Endothelial cell (in vitro differentiated cells): ENCODE measurements at places on chromosomes 5 and 9.

DNA sequence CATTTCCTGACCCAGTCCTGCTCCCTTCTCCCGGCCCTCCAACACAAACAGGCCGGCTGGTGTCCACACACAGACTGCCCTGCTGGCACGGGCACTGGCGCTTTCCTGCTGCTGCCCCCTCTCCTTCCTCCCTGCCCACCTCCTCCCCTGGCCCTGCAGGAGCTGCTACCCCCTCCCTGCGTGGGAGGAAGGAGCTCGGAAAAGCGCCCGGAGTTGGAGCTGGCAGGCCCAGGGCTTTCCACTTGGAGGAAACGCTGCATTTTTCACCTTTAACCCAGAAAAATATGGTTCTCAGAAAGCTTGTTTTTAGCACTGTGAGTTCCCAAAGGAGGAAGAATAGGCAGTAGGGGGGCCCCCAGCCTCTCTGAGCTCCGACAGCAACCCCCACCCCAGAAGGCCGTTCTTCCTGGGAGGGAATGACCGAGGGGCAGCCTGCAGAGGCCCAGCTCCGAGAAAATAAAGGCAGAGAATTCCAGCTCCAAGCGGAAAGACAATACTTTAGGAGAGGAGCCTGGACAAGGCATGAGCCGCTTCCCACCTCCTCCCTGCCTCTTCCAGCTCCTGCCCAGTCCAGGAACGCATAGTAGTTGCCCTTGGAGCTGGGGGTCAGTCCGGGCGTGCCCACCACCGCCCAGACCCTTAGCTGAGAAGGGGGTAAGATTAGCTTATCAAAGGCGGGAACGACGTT lies 88.9 kb downstream of the LIFR start:
- peaks cover 16% of the 10 kb centered on the region for H3K4me1 ChIP-seq
- H3K4me3 ChIP-seq = no peak overlapping the region
- peaks cover 2% of the 10 kb centered on the region for H3K27me3 ChIP-seq
- H3K36me3 ChIP-seq = peaks cover 4% of the 10 kb centered on the region
- no peak overlapping the region for H3K27ac ChIP-seq

DNA sequence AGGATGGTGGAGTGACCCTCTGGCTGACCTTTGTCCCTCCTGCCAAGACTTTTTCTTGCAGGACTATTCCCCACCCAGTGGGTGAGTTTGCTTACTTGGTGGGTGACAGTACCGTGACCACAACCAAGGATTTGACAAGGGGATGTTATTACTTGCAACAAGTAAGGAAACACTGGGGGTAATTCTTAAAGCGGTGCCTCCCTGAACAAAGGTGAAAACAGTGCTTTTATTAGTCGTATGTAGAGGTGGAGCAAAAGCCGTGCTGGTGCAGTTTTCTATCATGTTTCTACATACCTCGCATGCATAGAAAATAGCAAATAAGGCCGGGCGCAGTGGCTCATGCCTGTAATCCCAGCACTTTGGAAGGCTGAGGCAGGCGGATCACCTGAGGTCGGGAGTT lies 41.0 kb upstream of the KDM4C start:
- no peak overlapping the region for H3K27ac ChIP-seq
- no peaks in the 10 kb centered on the region for H3K36me3 ChIP-seq
- no peaks in the 10 kb centered on the region for H3K27me3 ChIP-seq
- H3K4me1 ChIP-seq = no peaks in the 10 kb centered on the region

GRCh38 chr5:1386274-1386717 lies 41.4 kb upstream of the CLPTM1L start:
- peak overlapping the region; percentile 30 for H3K27ac ChIP-seq
- peak overlapping the region; percentile 92 for H3K4me3 ChIP-seq
- DNase-seq = peak; percentile 40

GRCh38 chr9:19255821-19256220 lies 25.3 kb downstream of the DENND4C start:
- H3K36me3 ChIP-seq = no peaks in the 10 kb centered on the region
- no peak overlapping the region for H3K4me3 ChIP-seq
- H3K27me3 ChIP-seq = no peaks in the 10 kb centered on the region
- no peak for DNase-seq
- no peak overlapping the region for H3K27ac ChIP-seq

DNA sequence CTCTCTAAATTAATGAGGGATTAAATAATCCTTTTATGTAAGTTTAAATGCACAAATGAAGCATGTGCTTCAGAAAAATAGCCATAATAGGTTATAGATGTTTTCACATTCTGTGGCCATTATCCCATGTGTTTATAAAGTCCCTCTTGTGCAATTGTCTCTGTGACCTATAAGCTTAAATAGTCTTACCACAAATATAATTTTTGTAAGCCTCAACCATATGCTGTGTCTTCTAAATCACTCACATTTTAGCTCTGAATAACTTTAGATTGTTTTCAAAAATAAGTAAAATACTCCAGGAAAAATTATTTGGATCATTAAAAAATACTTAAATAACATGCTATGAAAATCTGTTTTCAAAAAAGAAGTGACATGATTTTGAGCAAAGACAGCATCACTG lies 1894.7 kb downstream of the MAT2B start:
- no peak overlapping the region for H3K4me3 ChIP-seq
- no peaks in the 10 kb centered on the region for H3K36me3 ChIP-seq
- H3K27ac ChIP-seq = no peak overlapping the region
- H3K27me3 ChIP-seq = no peaks in the 10 kb centered on the region

GRCh38 chr5:120257358-120257971 lies 206.6 kb upstream of the PRR16 start:
- H3K27ac ChIP-seq = no peak overlapping the region
- H3K4me1 ChIP-seq = no peaks in the 10 kb centered on the region
- H3K27me3 ChIP-seq = no peaks in the 10 kb centered on the region
- DNase-seq = no peak
- H3K36me3 ChIP-seq = no peaks in the 10 kb centered on the region

GRCh38 chr9:124270504-124271335 lies 13.0 kb downstream of the NEK6 start:
- peaks cover 21% of the 10 kb centered on the region for H3K4me1 ChIP-seq
- no peak overlapping the region for H3K27ac ChIP-seq
- H3K4me3 ChIP-seq = no peak overlapping the region
- DNase-seq = no peak
- H3K36me3 ChIP-seq = no peaks in the 10 kb centered on the region

DNA sequence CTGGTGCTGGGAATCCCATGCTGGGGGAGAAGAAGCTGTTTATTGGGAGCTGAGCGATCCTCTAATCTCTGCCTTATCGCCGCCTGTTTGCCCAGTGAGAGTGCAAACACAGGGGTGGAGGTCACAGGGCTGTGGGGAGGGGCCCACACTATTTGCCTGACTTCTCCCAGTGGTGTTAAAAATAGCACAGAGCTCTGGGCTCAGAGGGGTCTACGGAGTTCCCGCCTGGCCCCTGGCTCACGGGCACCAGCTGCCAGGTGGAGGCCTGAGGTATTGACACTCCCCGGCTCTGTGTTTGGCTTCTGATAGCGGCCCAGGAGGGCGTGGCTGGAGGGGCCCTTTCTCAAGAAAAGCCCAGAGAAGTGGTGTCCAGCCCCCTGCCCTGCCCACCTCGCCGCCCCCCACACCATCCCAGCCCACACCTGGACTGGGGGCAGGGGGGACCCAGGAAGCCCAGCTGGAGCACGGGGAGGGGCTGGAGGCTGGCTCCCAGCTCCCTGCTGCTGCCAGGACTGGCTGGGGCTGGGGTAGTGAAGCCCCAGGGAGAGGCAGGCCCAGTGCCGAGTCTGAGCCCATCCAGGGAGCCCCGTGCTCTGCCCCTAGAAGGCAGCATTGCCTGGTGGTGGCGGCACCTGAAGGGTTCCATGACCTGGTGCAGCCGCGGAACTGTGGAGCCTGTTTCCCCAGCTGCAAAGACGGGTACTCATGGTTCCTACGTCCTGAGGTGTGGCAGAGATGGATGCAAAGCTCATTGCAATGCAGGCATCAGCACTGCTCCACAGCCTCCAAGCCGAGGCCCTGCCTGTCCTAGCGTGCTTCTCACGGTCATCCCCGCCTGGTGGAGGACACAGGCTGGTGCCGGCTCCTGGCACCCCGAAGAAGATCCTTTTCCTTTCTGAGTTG lies 35.7 kb upstream of the EGFL7 start:
- peaks cover 18% of the 10 kb centered on the region for H3K27me3 ChIP-seq
- H3K36me3 ChIP-seq = no peaks in the 10 kb centered on the region
- no peak overlapping the region for H3K27ac ChIP-seq

- H3K36me3 ChIP-seq = no peaks in the 10 kb centered on the region
- H3K27ac ChIP-seq = no peak overlapping the region
- H3K4me1 ChIP-seq = peaks cover 3% of the 10 kb centered on the region
- H3K4me3 ChIP-seq = no peak overlapping the region
These were observed 164.0 kb downstream of the TTC39B start for GRCh38 chr9:15142878-15143534.

DNA sequence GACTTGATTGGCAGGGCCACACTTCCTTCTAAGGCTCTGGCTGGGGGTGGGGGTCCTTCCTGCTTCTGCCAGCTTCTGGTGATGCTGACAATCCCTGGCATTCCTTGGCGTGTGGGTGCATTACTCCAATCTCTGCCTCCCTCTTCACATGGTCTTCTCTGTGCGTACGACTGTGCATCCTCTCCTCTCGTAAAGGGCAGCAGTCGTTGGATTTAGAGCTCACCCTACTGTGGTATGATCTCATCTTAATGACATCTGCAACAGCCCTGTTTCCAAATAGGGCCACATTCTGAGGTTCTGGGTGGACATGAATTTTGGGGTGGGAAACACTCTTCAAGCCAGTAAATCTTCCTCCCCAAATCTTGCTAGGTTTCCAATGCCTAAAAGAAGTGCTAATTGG lies 36.8 kb downstream of the ROPN1L start:
- no peak overlapping the region for H3K4me3 ChIP-seq
- H3K27ac ChIP-seq = no peak overlapping the region
- peaks cover 7% of the 10 kb centered on the region for H3K4me1 ChIP-seq
- no peak for DNase-seq
- H3K36me3 ChIP-seq = peaks cover 3% of the 10 kb centered on the region

DNA sequence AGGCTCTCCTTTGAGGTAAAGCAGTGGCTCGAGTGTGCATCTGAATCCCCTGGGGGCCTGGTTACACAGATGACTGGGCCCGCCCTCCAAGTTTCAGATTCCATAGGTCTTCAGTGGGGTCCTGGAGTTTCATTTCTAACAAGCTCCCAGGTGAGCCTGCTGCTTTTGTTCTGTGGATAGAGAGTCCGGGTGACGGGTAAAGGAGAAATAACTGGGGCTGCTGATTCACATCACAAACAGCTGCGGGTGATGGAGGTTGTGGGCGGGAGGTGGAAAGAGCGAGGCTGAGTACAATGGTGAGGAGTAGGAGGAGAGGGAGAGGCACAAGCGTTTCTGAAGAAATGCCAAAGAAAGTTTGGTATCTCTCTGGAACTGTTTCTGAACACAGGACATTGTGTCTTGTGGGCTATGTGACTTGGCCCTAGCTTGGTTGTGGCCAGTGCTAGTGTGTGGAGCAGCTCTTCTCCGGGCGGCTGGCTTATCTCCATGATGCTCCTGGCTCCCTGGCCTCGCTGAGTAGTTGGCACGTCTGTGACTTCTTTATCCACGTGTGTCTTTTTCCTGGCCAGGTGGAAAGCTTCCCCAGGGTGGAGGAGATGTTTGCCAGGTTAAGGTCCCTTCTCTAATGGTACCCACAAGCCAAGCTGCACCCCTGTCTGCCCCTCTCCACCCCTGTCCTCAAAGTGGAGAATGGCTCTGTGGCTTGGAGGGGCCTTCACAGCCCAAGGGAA lies 61.7 kb downstream of the HSPA4 start:
- H3K27ac ChIP-seq = no peak overlapping the region
- no peaks in the 10 kb centered on the region for H3K4me1 ChIP-seq
- H3K27me3 ChIP-seq = no peaks in the 10 kb centered on the region
- DNase-seq = no peak
- H3K4me3 ChIP-seq = no peak overlapping the region

DNA sequence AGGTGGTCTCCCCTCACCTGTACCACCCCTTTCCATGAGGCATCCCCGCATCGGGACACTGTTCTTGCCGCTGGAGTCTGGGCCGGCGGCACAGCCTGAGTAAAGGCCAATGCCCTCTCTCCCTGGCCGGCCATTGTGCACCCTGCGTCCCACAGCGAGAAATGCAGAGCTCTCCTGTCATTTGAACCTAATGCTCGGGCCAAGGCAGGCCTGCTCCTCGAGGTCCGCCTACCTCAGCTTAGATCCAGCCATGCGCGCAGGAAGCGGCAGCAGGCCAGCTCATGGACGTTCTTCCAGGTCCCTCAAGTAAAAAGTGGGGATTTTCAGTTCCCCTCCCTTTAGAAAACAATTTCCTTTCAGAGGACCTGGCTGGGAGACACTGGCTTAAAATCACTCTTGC lies 135.0 kb downstream of the HSD17B3 start:
- H3K36me3 ChIP-seq = no peaks in the 10 kb centered on the region
- no peak overlapping the region for H3K27ac ChIP-seq
- H3K4me1 ChIP-seq = peaks cover 30% of the 10 kb centered on the region
- H3K27me3 ChIP-seq = peaks cover 1% of the 10 kb centered on the region
- no peak for DNase-seq
- H3K4me3 ChIP-seq = no peak overlapping the region

- peaks cover 7% of the 10 kb centered on the region for H3K4me1 ChIP-seq
- peaks cover 12% of the 10 kb centered on the region for H3K36me3 ChIP-seq
- no peak overlapping the region for H3K27ac ChIP-seq
These were observed 45.2 kb downstream of the AHRR start for GRCh38 chr5:366541-367357.

DNA sequence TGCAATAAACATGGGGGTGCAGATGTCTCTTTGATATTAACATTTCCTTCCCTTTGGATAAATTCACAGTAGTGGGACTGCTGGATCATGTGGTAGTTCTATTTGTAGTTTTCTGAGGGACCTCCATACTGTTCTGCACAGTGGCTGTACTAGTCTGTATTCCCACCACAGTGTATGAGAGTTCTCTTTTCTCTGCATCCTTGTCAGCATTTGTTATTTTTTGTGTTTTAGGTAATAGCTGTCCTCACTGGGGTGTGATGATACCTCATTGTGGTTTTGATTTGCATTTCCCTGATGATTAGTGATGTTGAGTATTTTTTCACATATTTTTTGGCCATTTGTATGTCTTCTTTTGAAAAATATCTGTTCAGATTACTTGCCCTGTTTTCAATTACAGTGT lies 562.5 kb downstream of the CSNK1G3 start:
- DNase-seq = no peak
- H3K27ac ChIP-seq = no peak overlapping the region
- peaks cover 3% of the 10 kb centered on the region for H3K36me3 ChIP-seq
- peaks cover 34% of the 10 kb centered on the region for H3K4me1 ChIP-seq
- no peak overlapping the region for H3K4me3 ChIP-seq
- H3K27me3 ChIP-seq = no peaks in the 10 kb centered on the region

DNA sequence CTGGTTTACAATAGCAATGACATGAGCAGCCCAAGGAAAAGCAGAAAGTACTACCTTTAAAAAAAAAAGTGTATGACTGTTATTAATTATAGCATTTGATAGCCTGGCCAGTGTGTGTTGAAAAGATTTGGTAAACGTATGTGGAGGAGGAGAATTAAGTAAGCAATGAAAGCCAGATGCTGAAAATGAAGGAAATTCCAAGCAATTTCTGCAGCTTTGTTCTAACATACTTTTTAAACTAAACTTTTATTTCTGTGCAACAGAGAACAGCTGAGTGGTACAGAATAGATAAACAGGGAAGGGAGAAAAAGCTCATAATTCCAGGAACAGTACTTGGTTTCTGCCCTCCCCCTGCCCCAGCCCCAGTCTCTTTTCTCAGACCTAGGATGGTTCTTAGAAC lies 252.6 kb downstream of the ADAMTSL1 start:
- H3K27ac ChIP-seq = no peak overlapping the region
- no peak for DNase-seq
- no peak overlapping the region for H3K4me3 ChIP-seq
- H3K36me3 ChIP-seq = no peaks in the 10 kb centered on the region

GRCh38 chr5:108141676-108142075 lies 240.2 kb downstream of the FBXL17 start:
- H3K36me3 ChIP-seq = no peaks in the 10 kb centered on the region
- no peak overlapping the region for H3K4me3 ChIP-seq
- H3K27ac ChIP-seq = no peak overlapping the region
- no peak for DNase-seq
